ENCODE measurements at places on chromosomes 2 and 18.

DNA sequence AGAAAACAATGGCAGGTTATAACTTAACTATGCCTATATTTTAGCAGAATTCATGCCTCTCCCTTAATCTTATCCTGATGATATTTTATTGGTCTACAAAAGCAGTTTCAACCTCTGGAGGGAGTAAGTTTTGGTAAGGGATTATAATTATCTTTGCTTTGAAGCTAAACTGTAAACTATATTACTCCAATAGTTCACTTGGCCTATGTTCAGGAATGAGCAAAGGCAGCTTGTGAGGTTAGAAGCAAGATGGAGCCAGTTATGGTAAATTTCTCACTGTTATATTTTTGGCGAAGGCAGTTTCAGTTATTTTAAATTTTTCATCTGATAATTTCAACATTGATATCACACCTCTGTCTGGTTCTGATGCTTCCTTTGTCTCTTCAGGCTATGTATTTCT, 192.5 kb upstream of the RGPD4 start:
- no peak for DNase-seq

GRCh38 chr2:30987566-30987965, 150.7 kb downstream of the GALNT14 start:
- no peak for DNase-seq

- no peak for DNase-seq
These were observed 173.1 kb downstream of the ANKRD30B start for GRCh38 chr18:14921031-14921430.

DNA sequence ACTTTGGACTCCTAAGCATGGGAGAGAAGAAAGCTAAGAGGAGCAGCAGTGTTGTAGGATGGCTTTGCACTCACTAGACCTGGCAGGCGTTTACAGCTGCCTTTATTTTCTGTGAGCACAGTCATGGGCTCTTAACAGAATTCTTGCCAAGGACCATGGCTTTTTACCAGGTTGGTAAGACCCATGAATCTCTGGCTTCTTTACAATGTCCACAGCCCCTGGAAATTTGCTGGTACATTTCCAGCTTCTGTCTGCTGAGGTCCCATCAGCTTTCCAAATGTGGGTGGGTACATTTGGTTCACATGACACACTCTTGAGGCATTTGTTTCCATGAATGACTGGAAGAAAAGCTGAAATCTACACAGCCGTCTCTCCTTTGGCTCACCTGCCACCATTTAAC, 162.7 kb downstream of the PPP1R1C start:
- no peak for DNase-seq

- DNase-seq = no peak
These were observed 247.6 kb downstream of the SLC8A1 start for GRCh38 chr2:40204268-40204667.

DNA sequence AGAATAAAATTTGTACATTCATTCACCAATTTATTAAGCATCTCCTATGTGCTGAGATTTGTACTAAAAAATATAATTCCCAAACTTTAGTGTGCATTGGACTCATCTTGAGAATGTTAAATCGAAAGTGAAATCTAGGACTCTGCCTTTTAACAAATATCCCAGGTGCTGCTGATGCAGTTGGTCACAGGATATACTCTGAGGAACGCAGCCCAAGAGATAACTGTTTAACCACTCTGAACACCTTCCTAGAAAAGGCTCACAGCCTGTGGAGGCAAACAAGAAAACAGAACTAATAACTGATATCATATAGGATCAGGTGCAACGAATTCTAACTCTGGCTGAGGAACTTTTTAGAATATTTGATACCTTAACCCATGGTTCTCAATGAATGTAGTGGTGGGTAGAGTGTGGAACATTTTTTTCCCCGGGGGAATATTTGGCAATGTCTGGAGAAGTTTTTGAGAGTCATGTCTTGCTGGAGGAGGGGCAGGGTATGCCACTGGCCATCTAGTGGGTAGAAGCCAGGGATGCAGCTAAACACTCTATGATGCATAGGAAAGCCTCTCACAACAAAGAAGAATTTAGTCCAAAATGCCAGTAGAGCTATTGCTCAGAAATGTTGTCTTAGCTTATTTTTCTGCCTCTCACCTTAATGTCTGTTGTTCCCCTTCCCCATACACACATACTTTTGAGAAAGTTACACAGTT, 96.5 kb downstream of the EHBP1 start:
- DNase-seq = no peak

DNA sequence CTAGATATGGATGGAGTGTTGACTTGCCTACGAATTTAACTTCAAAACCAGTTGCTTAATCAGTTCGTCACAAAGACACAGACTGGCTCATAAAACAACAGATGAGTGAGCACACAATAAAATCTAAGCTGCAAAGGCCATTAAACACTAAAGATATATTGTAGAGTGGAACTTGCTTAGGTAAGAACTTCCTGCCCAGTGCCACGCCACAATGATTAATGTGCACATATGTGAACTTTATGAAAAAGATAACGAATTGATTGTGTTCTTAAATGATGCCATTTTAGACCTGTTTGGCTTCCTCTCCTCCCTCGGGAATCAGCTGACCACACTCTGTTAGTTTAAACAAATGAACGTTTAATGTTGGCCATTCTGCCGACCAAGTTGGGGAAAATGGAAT, 2031.3 kb upstream of the CELF4 start:
- peak; percentile 24 for DNase-seq

GRCh38 chr2:203532957-203533658, 2.0 kb downstream of the RAPH1 start:
- DNase-seq = peak; percentile 40

GRCh38 chr2:195984923-195985726, 83.5 kb downstream of the DNAH7 start:
- DNase-seq = no peak

- DNase-seq = no peak
These were observed 6.8 kb downstream of the RAB12 start for GRCh38 chr18:8616028-8616401.

GRCh38 chr2:236684504-236685256, 115.1 kb downstream of the ACKR3 start:
- DNase-seq = peak; percentile 34
